Nephron progenitor cell (in vitro differentiated cells): ENCODE measurements at places on chromosomes 11 and 22.

- DNase-seq: no peak
Observed at GRCh38 chr22:23155143-23155542, 9.9 kb downstream of the RAB36 start.

DNA sequence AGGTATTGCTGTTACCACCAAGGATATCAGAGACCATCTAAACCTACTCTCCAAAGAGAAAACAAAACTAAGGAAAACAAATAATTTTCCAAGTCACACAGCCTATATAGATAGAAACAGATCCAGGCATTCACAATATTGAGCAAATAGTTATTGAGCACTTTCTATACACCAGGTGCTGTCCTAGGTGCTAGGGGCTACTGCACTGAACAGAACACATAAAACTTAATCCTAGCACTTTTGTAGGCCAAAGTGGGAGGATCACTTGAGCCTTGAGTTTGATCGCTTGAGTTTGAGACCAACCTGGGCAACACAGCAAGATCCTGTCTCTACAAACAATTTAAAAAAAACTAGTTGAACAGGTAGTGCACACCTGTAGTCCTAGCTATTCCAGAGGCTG, 44.6 kb downstream of the SERGEF start:
- no peak for DNase-seq

- no peak for DNase-seq
Observed at GRCh38 chr11:109885006-109885405, 208.2 kb upstream of the ZC3H12C start.

DNA sequence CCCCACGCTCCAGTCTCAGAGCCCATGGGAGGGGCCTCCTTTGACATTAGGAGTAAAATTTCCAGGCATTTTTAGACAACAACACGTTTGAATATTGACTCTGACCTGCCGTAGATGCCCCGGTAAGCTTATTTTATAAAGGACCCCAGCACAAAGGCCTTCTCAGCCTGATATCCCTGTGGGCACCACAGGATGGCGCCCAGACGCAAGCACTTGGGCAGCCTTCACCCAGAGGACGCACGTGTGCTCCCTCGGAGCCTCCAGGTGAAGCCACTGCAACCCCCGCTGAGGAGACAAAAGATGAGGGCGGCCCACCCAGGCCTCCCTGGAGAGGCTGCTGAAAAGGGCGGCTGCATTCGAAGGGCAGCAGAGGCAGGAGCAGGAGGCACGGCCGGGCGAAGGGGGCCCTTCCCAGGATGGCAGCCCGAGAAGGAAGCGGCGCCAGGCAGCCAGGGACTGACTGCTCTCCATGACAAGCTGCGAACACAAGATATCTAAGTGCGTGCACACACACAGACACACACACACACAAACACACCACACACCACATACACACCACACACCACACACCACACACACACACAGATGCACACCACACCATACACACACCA, 15.2 kb upstream of the TH start:
- peak; percentile 48 for DNase-seq

DNA sequence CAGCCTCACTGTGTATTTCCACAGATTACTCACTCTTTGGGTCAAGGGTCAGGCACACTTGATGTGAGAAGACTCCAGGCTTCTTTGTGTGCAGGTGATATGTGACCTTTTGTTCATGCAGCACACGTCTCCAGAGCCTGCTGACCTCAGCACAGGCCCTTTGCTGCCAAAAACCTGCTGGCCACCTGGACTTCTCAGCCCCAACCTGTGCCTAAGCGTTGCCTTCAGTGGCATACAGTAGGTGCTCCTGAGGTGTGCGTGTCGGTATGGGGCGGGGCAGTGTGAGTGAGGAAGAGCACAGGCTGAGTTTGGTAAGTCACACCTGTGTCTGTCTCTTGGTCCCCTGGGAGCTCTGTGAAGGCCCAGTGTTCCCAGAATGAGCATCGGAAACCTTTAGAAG, 58.1 kb downstream of the WNT11 start:
- DNase-seq: no peak

GRCh38 chr22:36086170-36086490, 57.5 kb upstream of the RBFOX2 start:
- no peak for DNase-seq

GRCh38 chr11:45743556-45744468, 61.1 kb upstream of the SLC35C1 start:
- DNase-seq: no peak

GRCh38 chr11:19679952-19680828, 32.4 kb upstream of the NAV2 start:
- no peak for DNase-seq

DNA sequence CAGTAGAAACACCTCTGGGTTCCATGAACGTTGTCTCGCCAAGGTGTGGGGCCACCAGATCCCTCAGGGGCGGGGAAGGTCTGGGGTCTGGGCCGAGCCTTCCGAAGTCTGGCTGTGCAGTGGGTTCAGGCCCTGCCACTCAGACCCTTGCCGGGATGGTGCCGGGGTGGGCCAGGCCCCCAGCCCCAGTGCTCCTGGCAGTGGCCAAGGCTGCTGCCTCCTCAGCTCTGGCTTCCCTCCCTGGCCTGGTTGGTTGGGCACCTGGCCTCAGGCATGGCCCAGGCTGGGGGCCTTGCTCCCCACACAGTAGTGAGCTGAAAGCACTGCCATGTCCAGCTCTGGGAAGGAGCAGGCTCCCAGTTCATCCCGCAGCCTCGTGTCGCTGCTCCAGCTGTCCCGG, 48.2 kb upstream of the PPARA start:
- DNase-seq: no peak

DNA sequence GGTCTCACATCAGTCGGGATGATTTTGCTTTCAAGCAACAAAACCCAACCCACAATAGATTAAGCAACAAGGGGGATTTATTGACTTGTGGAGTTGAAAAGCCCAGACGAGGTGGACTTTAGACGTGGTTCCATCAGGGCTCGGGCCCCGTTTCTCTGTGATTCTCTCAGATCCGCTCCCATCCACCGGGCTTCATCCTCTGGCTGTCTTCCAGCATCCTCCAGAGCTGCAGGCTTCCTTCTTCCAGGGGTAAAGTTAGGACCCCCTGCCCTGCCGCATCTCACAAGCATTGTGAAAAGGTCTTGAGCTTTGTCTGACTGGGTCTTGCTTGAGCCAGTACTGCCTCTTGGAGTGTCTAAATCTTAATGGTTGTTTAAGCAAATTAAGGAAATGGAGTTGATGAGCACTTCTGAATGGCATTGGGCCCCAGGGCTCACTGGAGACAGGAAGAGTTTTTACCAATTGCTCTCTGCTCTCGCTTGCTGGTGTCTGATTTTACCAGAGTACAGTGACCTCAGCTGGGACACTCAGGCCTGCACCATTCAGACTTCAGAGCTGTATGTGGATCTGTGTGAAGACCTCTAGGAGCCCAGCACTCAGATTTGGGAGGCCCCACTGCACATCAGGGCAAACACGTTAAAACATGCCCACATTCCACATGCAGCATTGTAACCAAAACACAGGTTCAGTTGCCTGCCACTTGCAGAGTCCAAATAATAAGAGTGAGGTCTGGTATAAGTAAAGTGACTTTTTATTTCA, 13.5 kb upstream of the FTH1 start:
- DNase-seq: no peak

GRCh38 chr11:62491571-62492329, 54.9 kb downstream of the AHNAK start:
- DNase-seq: no peak

DNA sequence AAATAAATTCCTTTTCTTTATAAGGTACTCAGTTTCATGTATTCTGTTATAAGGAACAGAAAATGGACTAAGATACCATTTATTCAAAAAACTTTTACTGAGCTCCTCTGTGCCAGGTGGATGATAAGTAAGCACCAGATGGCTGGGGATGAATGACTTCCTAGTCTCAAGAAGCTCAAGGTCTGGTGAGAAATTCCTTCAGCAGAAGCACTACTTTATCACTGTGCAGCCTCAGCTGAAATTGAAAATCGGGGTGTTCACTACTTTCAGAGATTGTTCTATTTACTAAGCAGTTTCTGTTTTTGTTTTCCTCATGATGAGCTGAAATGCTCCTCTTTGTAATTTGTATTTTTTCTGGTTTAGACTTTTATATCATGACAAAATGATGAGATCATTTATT, 7.8 kb downstream of the LDHAL6A start:
- DNase-seq: no peak

DNA sequence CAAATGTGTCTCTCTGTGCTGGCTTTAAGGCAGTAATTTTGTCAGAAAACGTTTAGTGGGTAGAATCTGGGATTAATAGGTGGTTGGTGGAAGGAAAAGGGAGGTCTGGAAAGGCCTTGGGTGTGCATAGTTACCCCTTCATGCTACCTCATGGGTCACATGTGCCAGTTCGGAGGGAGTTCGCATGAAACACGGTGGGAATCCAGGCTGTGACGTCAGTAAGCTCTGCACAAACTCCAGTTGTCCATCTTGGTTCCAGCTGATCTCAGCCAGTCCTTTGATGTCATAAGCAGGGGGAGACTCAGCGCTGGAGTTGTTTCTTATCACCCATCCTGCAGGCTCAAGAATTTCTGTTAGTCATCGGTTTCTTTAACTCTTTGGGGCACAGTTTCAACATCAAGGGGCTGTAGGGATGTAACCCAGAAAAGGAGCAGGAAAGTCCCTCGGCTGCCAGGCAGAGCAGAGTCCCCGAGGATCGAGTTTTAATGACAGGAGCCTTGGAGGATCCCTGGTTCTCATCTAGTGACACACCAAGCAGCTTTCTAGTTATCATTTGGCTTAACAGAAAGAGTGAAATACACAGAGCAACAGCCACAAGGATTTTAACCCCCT, 28.9 kb downstream of the MOV10L1 start:
- no peak for DNase-seq

DNA sequence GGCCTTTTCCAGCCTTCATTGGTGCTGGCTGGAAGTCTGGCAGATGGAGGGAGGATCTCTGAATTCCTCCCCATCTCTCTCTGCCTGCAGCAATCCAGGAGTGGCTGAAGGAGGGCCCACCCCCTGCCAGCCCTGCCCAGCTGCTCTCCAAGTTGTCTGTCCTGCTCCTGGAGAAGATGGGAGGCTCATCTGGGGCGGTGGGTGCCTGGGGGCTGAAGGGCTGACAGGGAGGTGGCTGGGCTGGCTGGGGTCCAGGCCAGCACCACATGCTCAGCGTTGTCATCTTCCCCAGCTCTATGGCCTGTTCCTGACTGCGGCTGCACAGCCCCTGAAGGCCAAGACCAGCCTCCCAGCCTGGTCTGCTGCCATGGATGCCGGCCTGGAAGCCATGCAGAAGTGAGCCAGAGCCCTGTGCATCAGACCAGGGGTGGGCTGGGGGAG, 12.2 kb downstream of the TKFC start:
- no peak for DNase-seq

- DNase-seq: no peak
Observed at GRCh38 chr22:31627223-31627731, 34.7 kb downstream of the PISD start.

GRCh38 chr11:82730754-82731153, 2.9 kb downstream of the FAM181B start:
- no peak for DNase-seq

DNA sequence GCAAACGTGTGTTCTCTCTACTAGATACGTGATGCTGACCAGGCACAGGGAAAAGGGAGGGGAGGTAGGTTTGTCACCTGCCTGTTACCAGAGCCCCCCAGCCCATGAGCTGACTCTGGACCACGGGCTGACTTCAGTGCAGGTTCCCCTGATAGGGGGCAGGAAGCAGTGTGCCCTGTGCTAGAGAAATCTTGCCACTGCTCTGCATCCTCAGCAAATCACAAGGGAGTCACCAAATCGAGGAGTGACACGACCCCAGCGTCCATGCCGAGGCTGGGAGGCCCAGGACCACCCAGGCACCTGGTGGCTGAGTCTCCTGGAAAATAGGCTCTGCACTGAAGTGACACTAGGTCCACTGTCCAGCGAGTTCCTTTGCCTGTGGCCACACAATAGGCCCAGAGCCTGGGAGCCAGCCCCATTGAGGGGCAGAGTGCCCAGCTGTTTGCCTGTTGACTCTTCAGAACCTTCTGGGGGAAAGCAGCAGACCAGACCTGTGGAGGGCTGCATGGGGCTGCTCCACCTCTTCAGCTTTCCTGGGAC, 99.3 kb downstream of the CTTN start:
- DNase-seq: no peak

DNA sequence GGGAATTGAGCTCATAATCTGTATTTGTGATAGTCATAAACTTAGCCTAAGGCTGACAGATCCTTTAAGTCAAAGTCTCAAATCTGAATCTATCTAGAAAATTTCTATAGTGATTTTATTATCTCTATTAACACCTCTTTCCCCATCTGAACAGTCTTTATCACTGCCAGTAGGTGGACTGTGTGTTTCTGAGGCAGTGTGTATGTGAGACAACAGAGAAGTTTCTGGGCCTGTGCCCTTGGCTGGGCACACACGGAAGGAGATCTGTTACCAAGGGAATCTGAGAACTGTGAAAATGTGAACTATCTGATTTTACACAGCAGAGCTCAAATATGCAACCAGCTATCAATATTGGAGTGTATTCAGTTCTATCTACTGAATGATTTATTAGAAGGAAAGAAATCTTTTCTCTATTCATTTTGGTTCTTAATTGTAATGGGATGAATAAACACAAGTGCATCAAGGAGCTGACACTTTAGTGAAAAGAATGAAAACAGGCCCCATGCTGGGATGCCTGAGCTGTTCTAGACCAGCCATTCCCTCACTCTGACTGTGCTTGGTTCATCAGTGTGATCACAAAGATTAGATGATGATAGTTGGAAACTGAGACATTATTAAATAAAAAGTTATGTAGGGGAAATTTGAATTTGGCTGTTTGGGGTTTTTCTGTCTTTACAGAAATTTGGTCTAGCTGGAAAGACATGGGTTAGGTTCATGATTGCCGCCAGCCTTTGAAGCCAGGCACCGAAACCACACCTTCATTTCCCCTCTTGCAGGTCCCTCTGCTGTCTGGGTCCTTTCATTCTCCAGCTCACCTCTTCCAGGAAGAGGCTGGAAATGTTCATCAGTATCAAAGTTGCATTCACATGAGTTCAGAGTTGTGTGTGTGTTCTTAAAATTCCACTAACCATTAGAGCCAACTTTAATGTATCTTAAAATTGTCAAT, 68.1 kb downstream of the LIF start:
- no peak for DNase-seq

GRCh38 chr11:71298016-71298550, 45.7 kb upstream of the SHANK2 start:
- DNase-seq: no peak

GRCh38 chr11:35343033-35343598, 76.2 kb downstream of the SLC1A2 start:
- no peak for DNase-seq

GRCh38 chr11:93614173-93614722, 47.2 kb upstream of the CEP295 start:
- no peak for DNase-seq

DNA sequence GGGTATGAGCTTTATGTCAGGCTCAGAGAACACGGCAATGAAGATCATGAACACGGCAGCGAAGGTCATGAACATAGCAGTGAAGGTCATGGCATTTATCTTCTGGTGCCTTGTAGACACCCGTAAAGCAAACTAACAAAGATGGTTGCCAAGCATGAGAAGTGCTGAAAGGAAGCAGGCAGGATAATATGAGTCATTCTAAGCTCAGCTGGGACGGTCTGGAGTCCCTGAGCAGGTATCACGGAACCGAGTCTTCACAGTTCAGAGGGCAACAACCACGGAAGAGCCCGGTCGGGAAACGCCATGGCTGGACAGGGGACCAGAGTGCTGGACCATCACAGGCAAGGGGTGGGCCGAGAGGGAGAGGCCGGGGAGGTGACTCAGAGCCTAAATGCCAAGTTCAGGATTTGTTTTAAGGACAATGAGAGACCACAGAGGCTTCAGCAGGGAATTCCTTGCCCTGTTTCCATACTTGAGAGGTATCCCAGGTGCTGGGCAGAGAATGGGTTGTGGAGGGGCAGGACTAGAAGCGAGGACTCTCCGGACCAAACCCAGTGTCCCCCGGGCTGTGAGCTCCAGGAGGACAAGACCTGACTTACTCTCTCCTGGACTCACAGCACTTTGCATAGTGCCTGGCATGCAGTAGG, 13.1 kb upstream of the MS4A10 start:
- DNase-seq: no peak
